AG20443 (cell line): ENCODE measurements at places on chromosomes 3 and 15.

- DNase-seq = no peak
Observed at GRCh38 chr3:184524981-184525336, 36.6 kb upstream of the EPHB3 start.

DNA sequence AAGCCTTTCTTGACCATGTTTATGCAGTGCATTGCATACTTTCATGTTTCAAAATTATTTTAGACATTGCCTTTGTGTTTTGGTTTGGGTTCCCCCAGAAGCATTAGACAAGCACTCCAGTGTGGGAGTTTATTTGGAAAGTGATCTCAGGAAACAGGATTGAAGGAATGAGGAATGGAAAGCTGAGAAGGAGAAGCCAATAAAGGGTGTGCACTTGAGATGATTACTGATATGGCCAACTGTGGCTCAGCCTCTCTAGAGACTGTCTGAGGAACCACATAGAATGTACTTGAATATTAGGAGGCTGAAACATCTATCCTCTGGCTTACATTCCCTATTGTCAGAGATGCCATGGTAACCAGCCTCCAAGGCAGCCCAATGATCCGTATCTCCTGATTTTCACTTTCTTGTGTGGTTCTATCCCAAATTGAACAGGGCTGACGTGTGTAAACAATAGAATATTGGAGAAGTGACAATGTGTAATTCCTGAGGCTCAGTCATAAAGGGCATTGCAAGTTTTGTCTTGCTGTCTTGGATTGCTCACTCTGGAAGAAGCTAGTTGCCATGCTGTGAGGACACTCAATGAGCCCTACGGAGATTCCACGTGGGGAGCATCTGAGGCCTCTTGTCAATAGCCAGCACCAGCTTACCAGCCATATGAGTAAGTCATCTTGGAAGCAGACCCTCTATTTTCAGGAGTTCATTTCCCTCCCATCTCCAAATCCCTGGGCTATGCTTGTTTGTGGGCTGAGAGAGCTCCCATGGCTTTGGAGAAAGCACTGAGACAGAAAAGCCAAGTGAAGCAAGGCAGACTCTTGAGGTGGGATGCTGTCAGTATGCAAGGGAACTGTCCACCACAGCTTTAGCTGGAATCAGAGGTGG, 84.7 kb downstream of the SCN11A start:
- peak; percentile 18 for DNase-seq

- DNase-seq = no peak
Observed at GRCh38 chr3:197956626-197956988, 3.4 kb upstream of the LMLN start.

GRCh38 chr3:148954981-148955380, 36.4 kb upstream of the GYG1 start:
- no peak for DNase-seq

DNA sequence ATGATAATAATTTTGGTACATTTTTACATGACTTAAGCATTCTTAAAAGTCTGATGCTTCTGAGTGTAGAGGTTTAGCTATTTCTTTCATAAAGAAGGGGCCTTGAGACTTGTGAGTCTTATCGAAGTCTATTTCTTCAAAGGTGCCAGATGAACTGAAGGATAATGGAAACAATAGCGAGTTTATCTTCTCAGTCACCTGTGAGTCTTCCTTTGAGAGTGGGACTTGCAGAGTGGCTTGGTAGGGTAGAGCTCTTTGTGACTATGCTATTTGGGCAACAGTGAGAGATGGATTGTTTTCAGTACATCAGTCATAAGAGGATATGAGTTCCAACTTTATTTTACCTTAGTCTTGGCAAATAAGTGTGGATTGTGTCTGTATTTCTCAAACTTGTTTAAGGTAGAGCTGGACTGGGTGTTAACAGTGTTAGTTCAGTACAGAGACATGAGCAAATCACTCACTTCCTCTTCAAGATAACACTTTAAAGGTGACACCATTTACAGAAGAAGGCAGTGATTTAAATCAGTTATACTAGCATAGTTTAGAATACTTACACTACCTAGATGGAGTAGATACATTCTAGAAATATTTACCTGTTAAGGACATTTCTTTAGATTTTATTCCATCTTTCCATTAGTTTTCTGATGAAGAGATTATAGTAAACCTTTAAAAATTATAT, 3.2 kb downstream of the AKAP13 start:
- DNase-seq = no peak

GRCh38 chr3:98702166-98702565, 61.0 kb upstream of the ST3GAL6 start:
- DNase-seq = peak; percentile 16

- peak; percentile 52 for DNase-seq
Observed at GRCh38 chr3:114418724-114419543, 125.1 kb downstream of the TIGIT start.

DNA sequence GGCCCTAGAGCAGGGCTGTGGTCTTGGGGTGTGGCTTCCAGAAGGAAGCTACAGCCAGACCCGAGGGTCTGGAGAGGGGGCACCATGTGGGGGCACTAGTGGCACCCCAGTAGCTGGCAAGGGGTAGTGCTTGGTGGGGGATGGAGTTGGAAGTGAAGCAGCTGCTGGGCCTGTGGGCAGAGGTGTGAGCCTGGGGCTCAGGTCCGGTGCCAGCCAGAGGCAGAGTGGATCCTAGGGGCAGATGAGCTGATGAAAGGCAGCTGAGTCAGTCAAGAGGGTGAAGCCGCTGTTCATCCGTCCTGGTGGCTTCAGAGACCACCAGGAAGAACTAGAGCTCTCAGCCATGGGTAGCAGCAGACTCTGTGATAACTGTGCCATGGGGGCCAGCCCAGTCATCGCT, 172.6 kb downstream of the TBC1D2B start:
- no peak for DNase-seq

- DNase-seq = no peak
Observed at GRCh38 chr3:142213298-142213697, 12.1 kb downstream of the GK5 start.

GRCh38 chr3:15941958-15942357, 144.2 kb upstream of the ANKRD28 start:
- no peak for DNase-seq

DNA sequence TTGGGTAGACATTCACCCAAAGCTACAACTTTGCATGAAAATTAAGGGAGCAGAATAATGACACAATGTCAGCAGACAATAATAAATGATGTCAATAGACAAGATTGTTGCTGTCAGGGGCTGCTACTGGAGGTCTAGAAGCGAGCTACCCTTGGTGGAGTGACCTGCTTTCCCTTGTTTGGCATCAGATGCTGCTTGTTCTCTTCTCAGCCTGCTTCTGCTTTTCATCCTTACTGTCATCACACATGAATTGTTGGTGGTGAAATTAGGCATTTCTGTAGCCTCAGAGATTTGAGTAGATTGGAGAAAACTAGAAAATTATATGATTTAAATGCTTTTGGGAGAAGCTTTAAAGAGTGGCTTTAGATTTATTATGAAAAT, 193.8 kb downstream of the NR1D2 start:
- DNase-seq = no peak

DNA sequence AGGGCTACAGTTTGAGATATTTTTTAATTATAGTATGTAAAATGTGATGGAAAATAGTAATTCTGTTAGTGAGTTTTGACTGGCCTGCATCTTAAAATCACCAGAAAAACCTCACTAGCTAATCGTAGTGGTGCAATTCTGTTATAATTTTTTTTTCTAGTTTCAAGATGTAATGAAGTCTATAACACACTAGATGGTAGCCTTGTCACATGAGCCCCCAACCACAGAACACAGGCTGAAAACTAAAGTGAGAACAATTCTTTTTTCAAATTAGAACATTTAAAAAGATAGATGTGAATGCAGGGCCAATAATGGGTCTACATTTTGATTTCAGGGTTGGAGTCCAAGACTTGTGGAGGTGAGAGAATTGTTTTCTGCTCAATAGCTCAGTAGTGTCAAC, 83.3 kb upstream of the KCNH8 start:
- DNase-seq = no peak

GRCh38 chr3:5466065-5466464, 278.6 kb downstream of the EDEM1 start:
- no peak for DNase-seq

GRCh38 chr3:183151086-183151485, 11.4 kb downstream of the LAMP3 start:
- no peak for DNase-seq

GRCh38 chr3:170723241-170723640, 137.4 kb upstream of the SLC7A14 start:
- no peak for DNase-seq

- DNase-seq = no peak
Observed at GRCh38 chr15:27599034-27599433, 500.1 kb downstream of the OCA2 start.

GRCh38 chr3:96466441-96466840, 348.0 kb upstream of the EPHA6 start:
- no peak for DNase-seq

DNA sequence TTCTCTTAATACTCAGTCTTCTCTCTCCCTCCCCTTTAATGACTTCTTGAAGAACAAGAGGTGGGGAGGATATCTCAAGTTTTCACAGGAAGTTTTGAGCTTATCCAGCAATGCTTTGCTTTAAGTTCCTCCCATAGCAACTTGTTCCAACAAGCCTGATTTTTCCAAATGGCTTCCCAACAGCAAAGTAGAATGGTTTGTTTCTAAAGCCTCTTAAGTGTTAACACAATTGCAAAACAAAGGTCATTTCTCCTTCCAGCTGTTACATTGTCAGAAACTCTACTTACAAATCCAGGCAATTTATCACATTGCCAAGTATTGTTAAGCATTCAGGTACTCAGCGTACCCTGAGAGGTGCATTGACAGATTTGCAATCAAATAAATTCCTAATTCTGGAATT, 6.8 kb upstream of the ZNF770 start:
- no peak for DNase-seq

DNA sequence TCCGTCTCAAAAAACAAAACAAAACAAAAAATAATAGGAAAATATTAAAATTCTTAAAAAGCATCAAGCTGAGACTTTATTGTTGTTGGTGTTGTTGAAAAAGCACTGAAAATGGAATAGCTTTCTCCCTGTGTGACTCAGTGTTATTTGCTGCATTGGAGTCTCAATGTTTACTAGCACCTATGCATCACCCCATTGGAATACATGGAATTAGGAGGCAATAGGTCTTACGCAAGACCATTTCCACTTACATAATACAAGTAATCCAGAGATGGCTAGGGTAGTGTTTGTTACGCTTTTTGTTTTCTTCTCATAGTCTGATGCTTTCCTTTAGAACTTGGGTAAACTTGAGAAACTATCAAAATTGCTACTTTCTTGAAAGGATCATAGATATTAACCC, 15.2 kb downstream of the GXYLT2 start:
- peak; percentile 65 for DNase-seq

DNA sequence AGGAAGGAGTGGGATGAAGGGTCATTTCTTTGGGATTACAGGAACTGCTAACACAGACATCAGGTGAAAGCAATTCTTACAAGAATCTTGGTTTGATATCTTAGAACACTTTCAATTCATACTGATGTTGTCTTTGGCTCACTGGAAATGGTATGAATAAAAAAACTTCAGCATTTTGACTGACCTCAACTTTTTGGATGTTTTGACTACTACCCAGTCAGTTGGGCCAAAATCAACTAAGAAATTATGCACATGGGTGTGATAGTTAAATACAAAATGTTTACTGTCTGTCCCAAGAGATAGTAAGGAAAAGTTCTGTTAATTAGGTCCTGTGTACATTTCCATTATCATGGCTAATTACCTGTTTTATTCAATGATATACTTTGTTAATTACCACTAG, 165.5 kb upstream of the LRIG1 start:
- no peak for DNase-seq

GRCh38 chr3:72256716-72257115, 471.8 kb upstream of the PROK2 start:
- DNase-seq = no peak

- DNase-seq = no peak
Observed at GRCh38 chr3:60798456-60798855, 452.8 kb downstream of the FHIT start.

- peak; percentile 30 for DNase-seq
Observed at GRCh38 chr15:43901495-43901894, 74.7 kb downstream of the WDR76 start.

GRCh38 chr3:128488991-128489673, 3.9 kb downstream of the GATA2 start:
- DNase-seq = peak; percentile 85

GRCh38 chr15:35557544-35557943, 11.6 kb upstream of the DPH6 start:
- peak; percentile 61 for DNase-seq

- DNase-seq = no peak
Observed at GRCh38 chr15:39021341-39021740, 456.7 kb upstream of the RASGRP1 start.
